Endodermal cell (in vitro differentiated cells): ENCODE measurements at places on chromosomes 16 and 17. TPM values are rescaled to one million over a fixed set of nuclear protein-coding genes. Genes with fewer than 3 reads are reported as not detected.

DNA sequence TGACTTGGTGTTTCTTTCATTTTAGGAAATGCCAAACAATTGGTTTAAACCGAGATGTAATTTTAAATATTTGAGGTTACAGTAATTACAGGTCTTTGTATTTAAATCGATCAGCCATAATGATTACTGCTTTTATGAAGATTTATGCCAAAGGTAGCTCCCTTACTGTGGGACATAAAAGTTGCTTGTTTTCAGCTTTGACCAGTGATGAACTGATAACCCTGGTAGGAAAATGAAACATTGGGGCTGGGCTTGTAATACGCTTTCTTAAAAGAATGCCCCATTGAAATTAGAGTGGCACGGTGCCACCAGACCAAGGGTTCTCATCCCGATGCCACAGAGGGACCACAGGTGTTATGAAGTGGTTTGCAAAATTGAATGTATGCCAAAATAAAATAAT is 7.3 kb downstream of the TNRC6A start:
- DNase-seq, result no peak
- no peak overlapping the region for H3K27ac ChIP-seq
- no peak overlapping the region for H3K4me3 ChIP-seq
- H3K4me1 ChIP-seq, result peaks cover 1% of the 10 kb centered on the region
- peaks cover 68% of the 10 kb centered on the region for H3K36me3 ChIP-seq

DNA sequence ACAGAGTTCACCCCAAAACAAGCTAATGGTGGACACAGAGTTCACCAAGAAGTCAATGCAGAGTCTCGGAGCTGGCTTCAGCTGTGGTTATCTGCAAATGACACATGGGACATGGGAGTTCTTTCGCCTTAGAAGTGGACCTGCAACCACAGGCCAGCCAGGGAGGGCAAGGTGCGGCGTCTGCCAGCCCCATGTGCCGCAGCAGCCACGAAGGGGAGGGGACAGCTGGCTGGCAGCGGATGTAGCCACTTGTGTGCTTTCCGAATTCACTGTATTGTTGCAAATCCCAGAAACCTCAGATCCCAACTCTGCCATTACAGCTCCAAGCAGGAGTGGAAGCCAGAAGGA is 24.8 kb downstream of the LMF1 start:
- no peaks in the 10 kb centered on the region for H3K27me3 ChIP-seq
- H3K4me1 ChIP-seq, result no peaks in the 10 kb centered on the region
- H3K4me3 ChIP-seq, result no peak overlapping the region
- H3K36me3 ChIP-seq, result no peaks in the 10 kb centered on the region

DNA sequence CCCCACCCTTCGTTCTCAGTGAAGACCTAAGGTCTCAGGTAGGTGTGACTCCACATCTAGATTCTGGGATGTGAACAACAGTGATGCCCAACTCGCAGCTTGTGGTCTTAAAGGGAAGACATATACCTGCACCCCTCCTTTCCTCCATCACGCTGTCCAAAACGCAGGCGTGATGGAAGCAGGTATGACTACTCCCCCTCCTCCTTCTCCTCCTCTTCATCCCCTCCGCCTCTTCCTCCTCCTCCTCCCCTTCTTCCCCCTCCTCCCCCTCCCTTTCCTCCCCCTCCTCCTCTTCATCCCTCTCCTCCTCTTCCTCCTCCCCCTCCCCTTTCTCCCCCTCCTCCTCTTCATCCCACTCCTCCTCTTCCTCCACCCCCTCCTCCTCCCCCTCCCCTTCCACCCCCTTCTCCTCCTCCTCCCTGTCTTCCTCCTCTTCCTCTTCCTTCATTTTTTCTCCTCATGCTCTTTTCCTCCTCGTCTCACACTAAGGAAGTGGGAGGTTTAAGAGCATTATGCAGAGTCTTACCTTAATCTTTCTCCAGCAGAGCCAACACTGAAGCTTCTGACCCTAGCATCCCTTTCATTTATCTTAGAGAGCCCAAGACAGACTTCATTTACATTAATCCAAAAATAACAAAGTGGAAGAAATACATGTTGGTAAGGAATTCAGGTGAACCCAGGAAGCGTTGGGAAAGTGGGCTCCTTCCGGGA is 352.5 kb downstream of the FOXL1 start:
- peaks cover 4% of the 10 kb centered on the region for H3K4me1 ChIP-seq
- H3K27ac ChIP-seq, result no peak overlapping the region
- H3K36me3 ChIP-seq, result no peaks in the 10 kb centered on the region
- no peaks in the 10 kb centered on the region for H3K27me3 ChIP-seq
- H3K4me3 ChIP-seq, result no peak overlapping the region

DNA sequence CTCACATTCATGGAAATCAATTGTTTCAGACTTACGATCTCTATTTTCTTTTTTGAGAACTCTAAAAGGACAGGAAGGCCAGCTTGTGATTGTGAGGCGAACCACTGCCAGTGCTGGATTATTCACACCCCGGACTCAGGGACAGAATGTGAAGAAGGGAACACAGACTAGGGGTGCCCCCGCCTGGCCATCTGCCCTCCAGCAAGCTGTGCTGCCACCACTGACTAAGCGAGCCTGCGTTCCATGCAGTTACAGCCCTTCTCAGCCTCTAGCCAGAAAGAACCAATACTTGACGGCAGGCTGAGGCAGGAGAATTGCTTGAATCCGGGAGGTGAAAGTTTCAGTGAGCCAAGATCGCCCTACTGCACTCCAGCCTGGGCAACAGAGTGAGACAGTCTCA is 2.8 kb downstream of the HAGH start:
- no peaks in the 10 kb centered on the region for H3K27me3 ChIP-seq
- DNase-seq, result peak; percentile 84
- no peaks in the 10 kb centered on the region for H3K4me1 ChIP-seq
- H3K4me3 ChIP-seq, result no peak overlapping the region

GRCh38 chr16:89564476-89565255 is 4.2 kb downstream of the RPL13 start:
- no peak overlapping the region for H3K27ac ChIP-seq
- DNase-seq, result peak; percentile 80
- peaks cover 41% of the 10 kb centered on the region for H3K36me3 ChIP-seq
- H3K27me3 ChIP-seq, result no peaks in the 10 kb centered on the region

DNA sequence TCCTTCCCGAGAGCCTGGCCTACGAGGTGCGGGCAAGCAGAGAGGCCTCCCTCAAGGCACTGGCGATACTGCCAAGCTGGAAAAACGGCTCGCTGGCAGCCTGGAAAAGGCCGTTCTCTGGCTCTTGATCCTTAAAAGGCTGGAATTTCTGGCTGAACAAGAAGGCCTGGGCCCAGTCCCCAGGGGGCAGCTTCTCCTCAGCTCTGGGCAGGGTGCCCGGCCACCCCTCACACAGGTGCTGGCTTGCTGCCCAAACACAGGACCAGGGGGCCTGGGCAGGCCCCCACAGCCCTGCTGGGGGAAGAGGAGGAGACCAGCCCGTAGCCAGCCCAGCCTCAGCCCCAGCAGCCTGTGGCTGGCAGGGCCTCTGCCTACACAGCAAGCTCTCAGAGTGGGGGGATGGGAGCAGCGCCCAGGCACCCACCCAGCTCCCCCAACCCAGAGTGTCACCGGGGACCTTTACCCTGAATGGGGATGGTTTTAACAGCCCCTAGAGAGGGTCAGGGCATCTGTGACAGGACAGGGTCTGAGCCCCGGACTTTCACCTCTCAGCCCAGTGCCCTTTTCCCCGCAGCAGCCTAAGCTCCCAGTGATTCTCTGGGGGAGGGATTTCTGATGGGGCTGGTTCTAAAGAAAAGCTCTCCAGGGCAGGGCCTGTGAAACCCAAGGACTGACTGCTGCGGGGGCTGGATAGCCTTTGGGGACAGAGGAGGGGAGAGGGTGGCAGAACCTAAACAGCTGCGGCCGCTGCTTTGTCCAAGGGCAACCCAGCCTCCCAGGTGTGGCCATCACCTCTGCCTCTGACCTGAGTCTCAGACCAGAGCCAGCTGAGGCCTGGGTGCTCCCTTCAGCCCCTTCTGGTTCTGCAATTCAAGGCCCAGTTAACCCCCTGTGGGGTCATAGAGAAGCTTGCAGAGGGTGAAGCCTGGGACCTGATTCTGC is 38.6 kb upstream of the TOB1 start:
- no peaks in the 10 kb centered on the region for H3K36me3 ChIP-seq
- peak; percentile 79 for DNase-seq
- H3K27ac ChIP-seq, result peak overlapping the region; percentile 27
- H3K4me3 ChIP-seq, result peak overlapping the region; percentile 47
- H3K4me1 ChIP-seq, result peaks cover 32% of the 10 kb centered on the region

DNA sequence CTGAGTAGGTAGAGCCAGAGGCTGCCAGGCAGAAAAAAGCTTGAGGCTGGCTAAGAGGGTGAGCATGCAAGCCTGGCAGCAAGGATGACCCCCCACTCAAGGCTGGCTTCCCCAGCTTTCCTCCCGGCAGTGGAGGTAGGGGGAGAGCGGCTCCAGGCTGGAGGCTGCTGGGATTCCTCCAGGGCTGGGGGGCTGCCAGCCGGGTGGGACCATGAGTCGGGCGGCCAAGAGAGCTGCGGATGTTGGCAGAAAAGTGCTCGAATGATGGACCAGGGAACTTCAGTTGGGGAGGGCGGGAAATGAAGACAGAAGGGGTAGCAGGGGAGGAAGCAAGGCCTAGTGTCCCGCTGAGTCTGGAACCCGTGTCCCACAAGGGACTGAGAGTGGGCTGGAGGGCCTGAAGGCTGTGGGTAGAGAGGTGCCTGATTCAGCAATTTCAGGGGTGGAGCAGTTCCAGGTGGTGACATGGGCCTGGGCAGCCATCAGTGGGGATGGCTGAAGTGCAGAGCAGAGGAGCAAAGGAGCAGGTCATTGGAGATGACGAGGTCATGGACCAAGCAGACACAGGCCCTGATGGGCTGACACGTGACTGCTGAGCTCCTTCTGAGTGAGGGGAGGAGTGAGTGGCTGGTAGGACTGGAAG is 20.3 kb downstream of the HSD11B2 start:
- no peak overlapping the region for H3K4me3 ChIP-seq
- H3K4me1 ChIP-seq, result no peaks in the 10 kb centered on the region
- DNase-seq, result no peak
- no peaks in the 10 kb centered on the region for H3K27me3 ChIP-seq

DNA sequence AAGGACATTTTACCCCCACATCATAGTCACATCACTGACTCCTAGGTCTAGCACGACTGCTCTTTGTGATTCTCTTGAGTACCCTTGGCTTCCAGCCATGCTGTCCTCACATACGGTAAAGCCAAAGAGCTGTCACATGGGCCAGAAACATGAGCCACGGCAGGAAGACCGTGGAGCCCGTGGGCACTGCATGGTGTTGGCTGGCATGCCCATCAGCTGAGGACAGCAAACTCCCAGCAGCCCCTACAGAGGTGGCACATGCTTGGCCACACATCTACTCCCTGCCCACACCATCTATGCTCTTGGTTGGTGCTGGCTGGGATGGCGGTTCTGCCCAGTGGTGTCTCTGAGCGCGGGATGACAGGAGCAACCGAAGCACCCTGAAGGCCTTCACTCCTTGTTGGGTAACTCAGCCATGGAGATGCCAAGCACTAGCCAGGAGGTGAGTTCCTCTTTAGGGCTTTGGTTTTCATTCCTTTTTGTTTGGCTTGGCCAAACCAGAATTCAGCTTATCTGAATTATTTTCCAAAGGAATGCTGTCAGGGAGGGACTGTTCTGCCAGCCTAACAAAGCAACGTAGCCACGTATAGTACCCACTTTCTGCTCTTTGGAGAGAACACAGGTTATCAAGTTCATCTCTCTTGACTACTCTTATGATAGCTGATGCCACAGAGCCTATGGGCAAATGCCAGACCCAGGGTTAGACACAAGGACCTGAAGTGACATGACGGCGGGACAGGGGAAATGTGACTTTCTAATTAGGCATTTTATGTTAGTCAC is 10.0 kb downstream of the TNFAIP1 start:
- H3K36me3 ChIP-seq, result peaks cover 96% of the 10 kb centered on the region
- no peaks in the 10 kb centered on the region for H3K27me3 ChIP-seq
- no peak for DNase-seq
- H3K4me3 ChIP-seq, result no peak overlapping the region
- H3K4me1 ChIP-seq, result peaks cover 9% of the 10 kb centered on the region
- H3K27ac ChIP-seq, result peak overlapping the region; percentile 72

GRCh38 chr17:17075125-17075781 is 33.0 kb downstream of the MPRIP start:
- no peaks in the 10 kb centered on the region for H3K27me3 ChIP-seq
- H3K4me1 ChIP-seq, result peaks cover 13% of the 10 kb centered on the region
- no peak overlapping the region for H3K4me3 ChIP-seq
- H3K36me3 ChIP-seq, result peaks cover 11% of the 10 kb centered on the region
- DNase-seq, result no peak
- H3K27ac ChIP-seq, result no peak overlapping the region

DNA sequence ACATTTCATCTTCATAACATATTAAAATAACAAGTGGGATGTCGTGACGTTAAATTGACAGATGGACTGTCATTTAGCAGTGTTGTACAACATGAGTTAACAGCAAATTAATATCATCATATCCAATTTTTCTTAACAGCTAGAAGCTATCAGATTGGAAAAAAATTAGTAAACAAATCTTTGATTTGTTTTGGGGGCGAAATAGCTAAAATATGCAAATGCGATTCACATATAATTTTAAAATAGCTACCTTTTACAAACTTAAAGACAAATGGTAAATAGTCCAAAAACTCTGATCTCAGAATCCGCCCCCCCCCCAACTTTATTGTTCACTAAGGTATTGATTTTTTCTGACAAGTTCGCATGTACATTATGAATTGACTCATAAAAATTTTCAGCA is 20.3 kb upstream of the NACA2 start:
- no peak overlapping the region for H3K4me3 ChIP-seq
- H3K36me3 ChIP-seq, result no peaks in the 10 kb centered on the region
- no peaks in the 10 kb centered on the region for H3K27me3 ChIP-seq
- no peak for DNase-seq
- no peaks in the 10 kb centered on the region for H3K4me1 ChIP-seq

Gene CACNG5
- total RNA-seq, result 0.38 TPM in 2 of 3 replicates, not detected in the other

Gene DRC3
- total RNA-seq, result 1.2 to 2.0 TPM (median 1.9 TPM) in 3 replicates

Gene UNKL
- 25.0 to 48.3 TPM (median 47.8 TPM) in 3 replicates for total RNA-seq

Gene CPHXL2
- total RNA-seq, result not detected in 2 replicates

Gene SMTNL2
- total RNA-seq, result 0.46 to 1.2 TPM (median 0.51 TPM) in 3 replicates
